ENCODE measurements at places on chromosomes 6 and 20.

DNA sequence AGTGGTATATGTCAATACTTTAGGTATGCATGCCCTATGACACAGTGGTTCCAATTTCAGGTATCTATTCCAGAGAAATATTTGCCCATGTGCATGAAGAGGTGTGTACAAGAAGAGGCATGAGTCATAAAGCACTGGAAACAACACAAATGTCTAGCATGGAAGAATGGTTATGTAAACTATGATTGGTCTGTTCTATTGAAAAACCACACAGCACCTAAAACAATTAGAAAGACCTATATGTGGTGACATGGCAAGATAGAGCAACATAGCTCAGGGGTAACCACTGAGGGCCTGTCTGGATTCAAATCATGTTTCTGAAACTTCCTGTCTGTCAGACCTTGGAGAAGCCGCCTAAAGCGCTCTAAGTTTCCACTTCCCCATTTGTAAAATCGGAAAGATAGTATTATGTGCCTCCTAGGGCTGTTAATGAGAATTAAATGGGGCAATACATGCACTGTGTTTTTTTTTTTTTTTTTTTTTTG lies 76.0 kb upstream of the SHLD1 start:
- DNase-seq = peak; percentile 15

GRCh38 chr20:60236613-60237012 lies 278.4 kb downstream of the CDH26 start:
- DNase-seq = no peak

DNA sequence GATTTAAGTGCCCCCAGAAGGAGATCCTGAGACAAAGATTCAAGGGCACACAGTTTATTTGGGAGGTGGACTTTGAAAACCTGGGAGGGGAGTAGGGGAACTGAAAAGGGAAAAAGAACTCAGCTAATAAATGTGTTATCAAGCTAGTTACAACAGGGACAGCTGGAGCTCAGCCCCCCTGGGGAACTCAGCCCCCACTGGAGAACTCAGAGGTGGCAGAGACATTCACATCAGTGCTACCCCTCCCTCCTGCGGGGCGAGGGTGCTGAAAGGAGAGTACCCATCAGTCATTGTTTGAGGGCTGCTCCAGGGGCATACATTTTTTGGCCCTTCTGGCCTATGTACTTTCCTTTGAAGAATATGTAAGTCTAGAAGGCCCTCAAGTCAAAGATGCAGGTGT lies 101.4 kb downstream of the LRFN2 start:
- DNase-seq = no peak

DNA sequence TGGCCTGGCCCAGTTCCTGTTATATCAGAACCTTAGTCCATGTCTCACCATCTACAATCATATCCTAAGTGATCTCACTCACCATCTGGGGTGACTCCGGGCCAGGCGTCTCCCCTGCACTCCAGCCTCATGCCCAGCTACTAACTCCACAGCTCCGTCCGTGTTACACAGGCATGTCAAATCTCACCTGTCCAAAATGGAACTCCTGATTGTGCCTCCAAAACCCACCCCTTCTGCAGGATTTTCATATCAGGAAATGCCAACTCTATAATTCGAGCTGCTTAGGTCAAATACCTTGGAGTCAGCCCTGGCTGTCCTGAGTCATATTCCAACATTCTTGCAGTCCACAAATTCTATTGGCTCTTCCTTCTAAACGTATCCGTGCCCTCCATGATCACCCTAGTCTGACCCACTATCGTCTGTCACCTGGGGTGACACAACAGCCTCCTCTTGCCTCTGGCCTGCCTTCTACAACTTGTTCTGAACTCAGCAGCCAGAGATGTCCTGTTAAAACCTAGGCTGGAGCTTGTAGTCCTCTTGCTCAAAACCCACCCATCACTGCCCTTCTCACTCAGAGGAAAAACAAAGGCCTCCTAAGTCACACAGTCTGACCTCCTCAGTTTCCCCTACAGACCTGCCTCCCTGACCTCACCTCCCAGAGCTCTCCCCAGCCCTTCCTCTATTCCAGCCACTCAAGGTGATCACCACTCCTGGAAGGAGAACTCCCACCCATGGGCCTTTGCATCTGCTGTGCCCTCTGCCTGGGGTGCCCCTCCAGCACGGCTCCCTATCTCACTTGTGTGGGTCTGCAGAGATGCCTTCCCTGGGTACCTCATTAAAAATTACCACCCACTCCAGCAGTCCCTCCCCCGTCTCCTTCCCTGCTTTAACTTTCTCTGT lies 85.3 kb upstream of the SIRPA start:
- no peak for DNase-seq

DNA sequence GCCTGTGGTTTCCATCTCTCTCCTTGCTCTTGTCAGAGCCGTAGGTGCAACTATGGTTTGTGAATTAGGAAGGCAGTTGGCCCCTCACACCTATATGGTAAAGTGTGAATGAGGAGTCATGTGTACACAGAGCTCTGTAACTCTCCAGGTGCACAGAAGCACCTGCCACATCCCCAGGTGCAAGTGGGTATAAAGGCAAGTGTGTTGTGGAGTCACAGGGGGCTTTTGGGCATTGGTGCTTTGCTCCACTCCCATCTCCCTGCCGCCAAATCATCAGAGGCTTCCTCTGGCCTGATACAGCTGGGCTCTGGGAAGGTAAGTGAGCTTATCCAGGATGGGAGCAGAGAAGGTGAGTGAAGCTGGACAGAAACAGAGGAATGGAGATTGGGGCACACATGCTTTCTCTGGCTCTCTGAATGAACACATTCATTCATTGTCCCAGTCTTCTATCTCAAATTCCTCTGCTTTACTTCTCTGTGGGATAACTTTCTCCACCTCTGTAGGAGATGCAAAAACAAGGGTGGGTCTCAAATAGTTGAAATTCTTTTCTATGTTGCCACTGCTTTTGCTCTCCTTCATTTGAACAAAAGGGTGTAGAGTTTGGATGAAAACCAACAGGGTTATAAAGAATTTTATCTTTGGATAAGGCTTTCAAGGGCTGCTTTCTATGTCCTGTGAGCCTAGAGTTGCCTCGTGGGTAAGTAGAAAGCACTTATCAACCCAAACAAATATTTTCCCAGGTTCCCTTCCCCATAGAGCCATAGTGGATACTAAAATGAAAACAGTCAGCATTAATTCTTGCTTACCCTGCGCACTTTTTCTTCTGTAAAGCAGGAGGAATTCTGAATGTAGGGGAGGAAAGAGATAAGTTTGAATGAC lies 45.0 kb upstream of the RIPOR2 start:
- no peak for DNase-seq

- DNase-seq = no peak
Measured at GRCh38 chr6:144195671-144196270, 45.5 kb downstream of the STX11 start.

GRCh38 chr6:56843476-56844349 lies 111.2 kb upstream of the BEND6 start:
- peak; percentile 73 for DNase-seq

GRCh38 chr20:37377346-37378081 lies 31.6 kb downstream of the SRC start:
- no peak for DNase-seq

GRCh38 chr6:154292066-154292465 lies 64.5 kb downstream of the IPCEF1 start:
- no peak for DNase-seq

DNA sequence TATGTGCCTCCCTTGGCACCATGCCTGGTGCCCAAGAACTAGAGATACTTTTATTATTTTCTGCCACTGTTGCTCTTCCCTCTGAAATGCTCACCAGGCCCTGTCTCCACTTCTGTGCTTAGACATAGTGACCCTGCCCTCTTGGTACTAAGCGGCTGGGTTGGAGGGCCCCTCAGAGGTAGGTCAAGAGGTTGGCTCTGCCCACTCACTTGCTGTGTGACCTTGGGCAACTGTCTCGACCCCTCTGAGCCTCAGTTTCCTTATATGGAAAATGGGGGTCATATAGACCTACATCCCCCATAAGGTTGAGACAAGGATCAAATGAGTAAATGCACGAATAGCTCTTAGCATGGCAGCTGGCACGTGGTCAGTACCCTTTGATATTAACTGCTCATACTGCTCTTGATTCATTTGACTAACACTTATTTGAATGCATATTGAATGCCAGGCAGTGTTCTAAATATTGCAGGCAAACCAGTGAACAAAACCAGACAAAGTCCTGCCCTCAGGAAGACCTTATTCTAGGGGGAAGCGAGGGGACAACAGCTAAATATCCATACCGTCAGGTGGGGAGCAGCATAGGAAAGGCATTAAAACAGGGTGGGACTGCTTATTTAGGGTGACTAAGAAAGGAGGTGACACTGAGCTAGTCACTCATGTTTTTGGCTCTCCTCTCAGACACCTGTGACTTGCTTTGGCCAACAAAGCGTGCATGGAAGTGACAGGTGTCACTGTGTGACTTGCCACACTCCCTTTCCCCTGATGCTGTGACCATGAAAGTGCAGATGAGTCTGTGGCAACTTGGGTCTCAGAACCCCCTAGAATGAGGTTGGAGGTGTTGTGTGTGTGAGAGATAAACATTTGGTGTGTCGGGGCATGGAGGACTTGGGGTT lies 14.3 kb upstream of the SPO11 start:
- no peak for DNase-seq

GRCh38 chr6:20716865-20717264 lies 182.6 kb downstream of the CDKAL1 start:
- DNase-seq = no peak

GRCh38 chr6:161744211-161745067 lies 470.6 kb upstream of the AGPAT4 start:
- DNase-seq = no peak

- no peak for DNase-seq
Measured at GRCh38 chr6:29696147-29697125, 15.5 kb upstream of the ZFP57 start.

DNA sequence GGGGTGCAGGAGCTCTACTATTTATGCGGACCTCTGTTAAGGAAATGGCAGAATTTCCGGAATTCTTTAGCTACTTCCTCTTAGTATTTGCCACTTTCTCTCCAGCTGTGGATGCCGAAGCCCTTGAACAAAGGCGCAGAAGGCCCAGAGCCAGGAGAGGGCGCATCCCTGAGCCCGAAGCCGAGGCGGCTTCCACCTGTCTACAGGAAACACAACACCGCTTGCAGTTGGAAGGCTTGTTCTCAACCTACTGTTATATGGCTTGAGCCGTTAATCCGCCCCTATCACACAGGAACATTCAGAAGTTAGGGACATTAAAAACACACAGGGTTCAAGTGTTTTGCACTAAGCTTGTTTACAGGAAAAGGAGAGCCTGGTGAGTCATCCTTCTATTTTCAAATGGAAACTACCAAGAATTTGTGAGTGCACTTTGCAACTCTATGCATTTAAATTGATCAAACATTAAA lies 417.1 kb downstream of the BCKDHB start:
- DNase-seq = no peak

- no peak for DNase-seq
Measured at GRCh38 chr6:34374508-34374907, 18.0 kb downstream of the NUDT3 start.

GRCh38 chr6:42400061-42400760 lies 51.5 kb downstream of the TRERF1 start:
- no peak for DNase-seq

DNA sequence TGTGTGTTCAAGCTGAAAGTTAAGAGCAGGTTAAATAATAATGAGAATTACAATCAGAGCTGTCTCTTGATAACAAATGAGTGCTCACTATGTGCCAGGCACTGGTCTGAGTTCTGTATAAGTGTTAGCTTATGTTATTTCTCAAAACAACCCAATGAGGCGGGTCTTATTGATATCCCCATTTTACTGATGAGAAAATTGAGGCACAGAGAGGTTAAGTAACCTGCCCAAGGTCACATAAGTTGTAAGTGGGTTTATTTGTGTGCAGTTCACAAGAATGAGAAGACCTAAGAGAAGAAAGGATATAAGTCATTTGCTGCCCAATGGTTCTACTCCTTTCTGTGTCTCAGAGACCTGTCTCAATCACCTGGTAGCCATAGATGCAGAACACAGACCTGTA lies 34.1 kb upstream of the ARMH2 start:
- DNase-seq = no peak

- DNase-seq = peak; percentile 8
Measured at GRCh38 chr6:13327691-13328075, 654 bp downstream of the TBC1D7 start.

DNA sequence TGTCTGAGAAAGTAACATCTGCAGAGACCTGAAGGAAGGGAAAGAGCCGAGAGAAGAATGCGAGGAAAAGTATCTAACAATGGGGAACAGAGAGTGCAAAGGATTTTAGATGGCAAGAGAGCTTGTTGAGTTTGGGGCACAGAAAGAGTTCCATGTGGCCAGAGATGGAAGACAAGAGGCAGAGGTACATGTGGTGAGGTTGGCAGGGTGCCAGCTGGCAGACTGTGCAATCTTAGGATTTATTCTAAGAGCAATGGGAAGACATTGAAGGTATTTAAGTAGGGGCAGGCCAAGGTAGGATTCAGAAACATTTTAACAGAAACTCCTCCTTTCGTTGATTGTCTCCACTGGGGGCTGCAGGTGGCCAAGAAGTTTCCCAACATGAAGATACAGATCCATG lies 20.4 kb upstream of the LBP start:
- no peak for DNase-seq

- no peak for DNase-seq
Measured at GRCh38 chr6:129969064-129969463, 49.3 kb upstream of the L3MBTL3 start.

GRCh38 chr20:43936104-43936770 lies 21.6 kb downstream of the TOX2 start:
- DNase-seq = no peak

GRCh38 chr6:104630955-104631354 lies 228.8 kb downstream of the HACE1 start:
- DNase-seq = no peak

DNA sequence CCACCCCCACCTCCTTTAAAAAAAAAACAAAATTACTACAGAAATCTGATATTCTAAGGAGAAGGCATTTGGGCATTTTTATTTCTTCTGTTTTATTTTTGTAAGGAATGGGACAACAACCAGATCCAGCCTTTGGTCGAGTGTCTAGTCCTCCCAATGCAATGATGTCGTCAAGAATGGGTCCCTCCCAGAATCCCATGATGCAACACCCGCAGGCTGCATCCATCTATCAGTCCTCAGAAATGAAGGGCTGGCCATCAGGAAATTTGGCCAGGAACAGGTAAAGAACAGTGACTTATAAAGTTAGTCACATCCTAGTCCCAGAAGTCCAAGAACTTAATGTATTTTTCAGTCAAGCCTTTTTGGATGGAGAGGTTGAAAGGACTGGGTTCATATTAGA lies 133.0 kb downstream of the SULF2 start:
- no peak for DNase-seq

- no peak for DNase-seq
Measured at GRCh38 chr20:62354811-62355341, 12.2 kb downstream of the LAMA5 start.

DNA sequence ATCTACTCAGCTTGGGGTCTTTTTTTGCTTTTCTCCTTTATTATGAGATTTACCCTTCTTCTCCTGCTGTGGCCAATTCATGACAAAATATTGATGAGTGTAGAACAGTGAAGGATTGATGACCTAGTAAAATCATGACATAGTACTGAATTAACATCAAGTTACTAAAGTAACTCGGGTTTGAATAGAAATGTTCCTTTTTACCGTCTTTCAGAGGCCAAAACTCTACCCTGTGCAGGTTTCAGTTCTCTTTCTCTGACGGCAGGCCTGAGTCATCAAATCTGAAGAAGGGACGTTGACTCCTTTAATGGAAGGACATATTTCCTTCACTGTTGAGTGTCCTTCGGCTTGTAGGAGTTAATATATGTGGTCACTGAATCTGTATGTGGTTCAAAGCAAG lies 80.7 kb downstream of the RREB1 start:
- no peak for DNase-seq

All from activated T-cell treated with anti-CD3 and anti-CD28 coated beads, Interleukin-2, amount 50 U/mL, for 72 hours (primary cell).